Stimulated activated CD8-positive, alpha-beta memory T cell treated with anti-CD3 and anti-CD28 coated beads, Interleukin-15, amount 100 ng/mL, for 1 hour (primary cell): ENCODE measurements at places on chromosomes 11 and 22.

- DNase-seq = no peak
Measured at GRCh38 chr11:726278-727220, 20.5 kb downstream of the EPS8L2 start.

- no peak for DNase-seq
Measured at GRCh38 chr11:66529069-66529468, 16.8 kb downstream of the ZDHHC24 start.

- no peak for DNase-seq
Measured at GRCh38 chr11:73116636-73117035, 25.5 kb downstream of the FCHSD2 start.

- DNase-seq = no peak
Measured at GRCh38 chr22:37392721-37393328, 34.5 kb downstream of the ELFN2 start.

DNA sequence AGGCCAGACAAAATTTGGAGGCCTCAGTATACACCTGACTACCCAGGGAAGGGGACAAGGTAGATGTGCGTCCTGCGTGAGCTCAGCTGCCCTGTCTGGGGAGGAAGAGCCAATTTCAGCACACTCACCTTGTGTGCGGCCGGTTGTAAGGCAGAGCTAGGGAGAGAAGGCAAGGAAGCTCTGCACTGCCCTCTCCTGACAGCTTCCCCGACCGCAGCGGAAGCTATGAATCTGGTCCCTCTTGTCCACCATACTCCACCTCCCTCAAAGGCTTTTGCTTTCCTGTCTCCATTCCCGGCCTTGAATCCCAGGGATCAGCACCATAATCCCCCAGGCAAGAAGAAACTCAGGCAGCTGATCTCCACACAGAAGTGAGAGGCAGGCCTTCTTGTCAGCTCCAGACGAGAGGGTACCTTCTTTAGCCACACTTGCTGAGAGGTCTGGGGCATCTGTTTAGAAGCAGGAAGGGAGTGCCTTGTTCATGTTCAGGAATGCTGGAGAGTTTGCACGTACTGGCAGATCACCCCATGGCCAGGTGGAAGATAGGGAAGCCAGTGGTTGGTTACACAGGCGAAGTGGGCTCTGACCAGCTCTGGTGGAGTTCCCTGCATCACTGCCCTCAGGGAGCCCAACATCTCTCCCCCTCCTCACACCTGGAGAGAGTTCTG, 62.5 kb downstream of the FEZ1 start:
- no peak for DNase-seq

- DNase-seq = no peak
Measured at GRCh38 chr22:36830601-36831000, 13.8 kb upstream of the PVALB start.

GRCh38 chr22:30088468-30088867, 8.2 kb downstream of the HORMAD2 start:
- no peak for DNase-seq

DNA sequence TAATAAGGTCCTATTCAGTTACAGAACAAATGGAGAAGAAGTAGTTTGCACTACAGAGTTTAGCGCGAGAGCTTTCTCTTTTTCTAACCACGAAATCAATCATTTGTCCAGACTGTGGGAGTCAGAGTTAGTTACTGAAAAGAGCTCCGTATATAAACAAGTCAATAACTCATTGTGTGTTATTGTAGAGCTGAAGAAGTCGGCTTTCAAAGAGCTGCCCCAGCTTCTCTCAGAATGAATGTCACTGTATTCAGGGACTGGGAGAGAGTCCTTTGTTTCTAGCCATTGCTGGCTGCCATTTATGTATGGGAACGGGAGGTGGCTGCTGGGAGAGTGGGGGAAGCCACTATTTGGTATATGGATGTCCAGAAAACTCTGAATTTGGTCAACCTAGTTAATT, 227.8 kb downstream of the DCDC1 start:
- DNase-seq = no peak

DNA sequence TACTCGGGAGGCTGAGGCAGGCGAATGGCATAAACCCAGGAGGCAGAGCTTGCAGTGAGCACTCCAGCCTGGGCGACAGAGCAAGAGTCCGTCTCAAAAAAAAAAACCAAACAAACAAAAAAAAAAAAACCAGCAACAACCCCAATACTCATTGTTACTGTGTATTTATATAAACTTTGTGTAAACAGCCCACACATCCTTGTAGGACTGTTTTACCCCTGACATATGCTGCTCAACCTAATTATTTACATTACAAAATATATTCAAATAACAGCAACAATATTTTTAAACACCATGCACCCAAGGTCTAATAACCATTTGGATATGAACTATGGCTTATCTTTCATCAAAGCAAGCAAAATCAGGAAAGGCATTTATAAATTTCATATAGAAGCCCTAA, 284.1 kb downstream of the TTC28 start:
- no peak for DNase-seq

DNA sequence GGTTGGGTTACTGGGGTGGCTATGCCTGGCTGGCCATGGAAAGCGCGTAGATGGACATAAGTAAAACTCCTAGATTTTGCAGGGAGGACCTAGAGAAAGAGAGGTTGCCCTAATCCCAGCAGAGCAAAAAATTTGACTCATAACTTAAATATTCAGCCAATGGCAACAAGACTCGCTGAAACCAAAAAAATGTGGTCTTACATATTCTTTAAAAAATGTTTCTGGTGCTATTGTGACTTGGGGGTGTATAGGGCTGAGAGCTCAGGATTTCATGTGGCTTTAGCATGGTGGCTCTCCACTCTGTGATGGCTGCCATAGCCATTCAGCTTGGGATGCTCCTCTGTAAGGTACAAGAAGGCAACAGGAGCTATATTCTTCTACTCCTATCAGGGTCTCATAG, 27.2 kb upstream of the PDGFD start:
- no peak for DNase-seq

- no peak for DNase-seq
Measured at GRCh38 chr11:116960930-116961329, 123.5 kb upstream of the APOA1 start.
